ENCODE measurements at places on chromosomes 5 and 9.

- no peak for DNase-seq
Observed at GRCh38 chr5:80479713-80480112, 8.2 kb upstream of the FAM151B start.

DNA sequence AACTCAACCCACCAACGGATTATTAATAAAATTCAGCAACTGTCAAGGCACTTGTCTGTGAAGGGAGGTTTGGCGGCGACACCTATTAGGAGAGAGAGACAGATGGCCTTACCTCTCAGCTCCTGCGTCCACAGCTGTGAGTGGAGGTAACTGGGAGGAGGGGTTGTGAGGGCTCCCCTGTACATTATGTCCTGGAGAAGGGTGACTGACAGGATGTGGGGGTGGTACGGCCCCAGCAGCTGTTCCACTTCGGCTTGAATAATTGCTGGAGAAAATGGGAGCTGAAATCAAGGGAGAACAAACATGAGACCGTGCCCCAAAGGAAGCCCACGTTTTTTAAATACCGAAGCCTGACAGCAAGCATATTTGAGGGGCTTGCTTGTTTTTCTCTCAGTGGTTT, 353.5 kb upstream of the RFX3 start:
- no peak for DNase-seq

DNA sequence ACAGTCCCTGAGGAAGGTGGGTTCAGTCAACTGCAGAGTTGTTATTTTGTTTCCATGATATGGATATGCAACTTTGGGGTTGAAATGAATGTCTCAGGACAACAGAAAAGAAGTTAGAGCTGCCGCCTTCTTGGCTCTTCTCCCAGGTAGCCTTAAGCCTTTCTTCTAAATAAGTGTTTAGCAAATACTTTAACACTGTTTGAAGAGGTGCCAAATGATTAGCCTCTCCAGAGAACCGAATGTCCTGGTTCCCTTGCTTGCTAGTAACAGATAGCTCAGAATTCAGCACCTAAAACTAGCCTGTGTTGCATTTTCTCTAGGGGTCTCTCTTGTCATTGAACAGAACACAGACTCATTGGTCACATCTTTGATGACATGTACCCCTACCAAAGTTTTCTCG, 127.7 kb upstream of the PIK3R1 start:
- DNase-seq: no peak

DNA sequence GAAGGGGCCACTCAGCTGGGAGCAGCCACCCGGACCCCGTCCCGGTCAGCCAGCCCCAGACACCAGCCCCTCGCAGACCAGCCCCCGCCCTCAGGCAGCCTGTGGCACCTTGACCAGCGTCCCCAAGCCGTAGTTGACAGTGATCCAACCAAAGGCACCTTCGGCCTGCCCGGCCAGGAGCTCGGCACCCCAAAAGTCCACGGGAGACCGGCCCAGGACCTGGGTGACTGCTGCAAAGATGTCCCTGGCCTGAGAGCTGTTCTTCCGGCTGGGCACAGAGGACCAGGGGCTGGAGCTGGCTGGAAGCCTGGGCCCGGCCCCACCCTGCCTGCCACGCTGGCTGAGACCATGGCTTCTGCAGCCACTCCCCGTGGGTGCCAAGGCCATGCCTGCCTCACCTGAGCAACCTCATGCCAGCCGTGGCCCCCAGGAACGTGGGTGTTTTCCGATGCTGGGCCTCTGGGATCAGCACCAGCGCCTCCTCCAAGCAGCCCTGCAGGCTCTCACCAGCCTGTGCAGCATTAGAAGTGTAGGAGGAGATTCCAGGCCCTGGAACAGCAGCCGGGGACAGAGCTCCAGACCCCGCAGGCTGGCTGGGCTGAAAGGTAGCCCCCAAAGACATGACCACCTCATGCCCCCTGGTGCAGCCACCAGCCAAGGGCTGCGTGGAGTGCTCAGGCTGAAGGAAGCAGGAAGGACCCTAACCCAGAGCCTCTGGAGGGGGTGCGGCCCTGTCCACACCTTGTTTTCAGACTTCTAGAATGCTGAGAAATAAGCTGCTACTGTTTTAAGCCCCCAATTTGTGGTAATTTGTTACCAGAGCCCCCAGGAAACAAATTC, 4.2 kb downstream of the ENTPD8 start:
- no peak for DNase-seq

- DNase-seq: no peak
Observed at GRCh38 chr5:84724683-84725082, 340.0 kb upstream of the EDIL3 start.

All from anterior cingulate cortex (tissue), 58 donors.